ENCODE measurements at places on chromosomes 12 and 14. TPM values are rescaled to one million over a fixed set of nuclear protein-coding genes. Genes with fewer than 3 reads are reported as not detected.

DNA sequence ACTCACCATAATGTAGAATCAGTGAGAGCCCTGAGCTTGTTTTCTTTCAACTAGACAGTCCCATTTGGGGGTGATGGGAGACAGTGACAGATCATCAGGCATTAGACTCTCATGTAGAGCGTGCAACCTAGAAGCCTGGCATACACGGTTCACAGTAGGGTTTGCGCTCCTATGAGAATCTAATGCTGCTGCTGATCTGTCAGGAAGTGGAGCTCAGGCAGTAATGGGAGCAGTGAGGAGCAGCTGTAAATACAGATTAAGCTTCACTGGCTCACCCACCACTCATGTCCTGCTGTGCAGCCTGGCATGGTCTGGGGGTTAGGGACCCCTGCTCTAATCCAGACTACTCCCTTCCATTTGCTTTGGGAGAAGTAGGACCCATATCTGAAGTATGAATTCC, 55.6 kb downstream of the FNTB start:
- DNase-seq, result no peak

- no peak for DNase-seq
These were observed 58.8 kb upstream of the FLRT2 start for GRCh38 chr14:85471156-85471555.

Gene PTHLH
- 7.5 TPM for total RNA-seq

- peak; percentile 17 for DNase-seq
These were observed 276.2 kb downstream of the SSPN start for GRCh38 chr12:26471560-26471959.
